Thymus (tissue), 14 donors: ENCODE measurements at places on chromosomes 3 and 15.
A peak's percentile ranks its signal among the peaks of the same experiment; 100 is the strongest.

DNA sequence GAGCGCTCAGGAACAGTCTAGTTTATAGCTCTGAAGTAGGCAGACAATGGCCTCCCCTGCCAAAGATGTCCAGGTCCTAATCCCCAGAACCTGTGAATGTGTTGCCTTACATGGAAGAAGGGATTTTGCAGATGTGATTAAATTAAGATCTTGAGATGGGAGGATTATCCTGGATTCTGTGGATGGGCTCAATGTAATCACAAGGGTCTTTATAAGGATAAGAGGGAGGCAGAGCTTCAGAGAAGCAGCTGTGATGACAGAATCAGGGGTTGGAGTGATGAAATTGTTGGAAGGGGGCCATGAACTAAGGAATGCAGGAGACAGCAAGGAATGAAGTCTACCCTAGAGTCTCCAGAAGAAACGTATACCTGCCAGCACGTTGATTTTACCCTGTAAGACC is 14.0 kb upstream of the GK5 start:
- no peak for DNase-seq

- DNase-seq, result no peak
Observed at GRCh38 chr3:98890181-98890835, 11.2 kb downstream of the DCBLD2 start.

- no peak for DNase-seq
Observed at GRCh38 chr15:90644952-90645725, 72.0 kb upstream of the BLM start.

GRCh38 chr3:130601442-130601971 is 84.5 kb downstream of the COL6A6 start:
- DNase-seq, result no peak

- DNase-seq, result no peak
Observed at GRCh38 chr3:47323431-47324277, 40.9 kb downstream of the KLHL18 start.

GRCh38 chr3:148881286-148881685 is 16.2 kb downstream of the CPA3 start:
- DNase-seq, result no peak

DNA sequence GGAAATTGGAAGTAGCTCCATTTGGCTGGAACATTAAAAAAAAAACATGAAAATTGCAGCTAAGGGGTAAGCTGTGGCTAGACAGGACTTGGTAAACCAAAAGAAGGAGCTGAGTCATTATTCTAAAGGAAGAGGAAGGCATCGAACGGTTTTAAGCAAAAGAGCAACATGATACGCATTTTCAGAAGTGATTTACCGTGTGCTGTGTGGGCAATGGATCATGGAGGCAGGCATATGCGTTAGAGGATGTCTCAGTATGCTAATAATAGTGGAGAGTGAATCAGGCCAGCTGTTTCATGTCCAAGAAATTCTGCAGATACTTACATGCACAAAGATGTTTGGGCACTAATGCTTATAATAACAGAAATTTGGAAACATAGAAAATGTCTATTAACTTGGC is 409.1 kb upstream of the ATP11B start:
- DNase-seq, result no peak

- no peak for DNase-seq
Observed at GRCh38 chr3:182621435-182622240, 171.7 kb upstream of the ATP11B start.

- peak; percentile 89 for DNase-seq
Observed at GRCh38 chr3:133490468-133491351, 82.8 kb upstream of the CDV3 start.

DNA sequence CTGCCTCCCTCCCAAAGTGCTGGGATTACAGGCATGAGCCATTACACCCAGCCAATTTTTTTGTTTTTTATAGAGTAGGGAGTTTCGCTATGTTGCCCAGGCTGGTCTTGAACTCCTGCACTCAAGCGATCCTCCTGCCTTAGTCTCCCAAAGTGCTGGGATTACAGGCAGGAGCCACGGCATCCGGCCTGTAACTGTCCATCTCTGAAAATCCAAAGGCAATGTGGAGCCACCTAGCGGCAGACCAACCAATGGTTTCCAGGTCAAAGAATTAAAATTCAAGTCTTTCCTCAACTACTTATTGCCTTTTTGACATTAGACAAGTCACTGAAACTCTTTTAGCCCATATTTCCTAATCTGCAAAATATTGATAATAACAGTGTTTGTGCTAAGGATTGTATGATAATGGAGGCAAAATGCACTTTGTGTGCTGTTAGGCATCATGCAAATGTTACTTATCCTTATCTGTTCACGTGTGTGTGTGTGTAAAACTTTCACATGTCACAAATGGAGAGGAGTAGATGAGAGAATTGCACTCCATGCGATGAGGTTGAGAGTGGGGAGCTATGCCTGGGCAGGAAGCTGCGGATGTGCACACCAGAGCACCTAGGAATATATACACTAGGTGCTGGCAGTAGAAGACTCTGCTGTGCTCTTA is 48.7 kb downstream of the COL8A1 start:
- peak; percentile 5 for DNase-seq

DNA sequence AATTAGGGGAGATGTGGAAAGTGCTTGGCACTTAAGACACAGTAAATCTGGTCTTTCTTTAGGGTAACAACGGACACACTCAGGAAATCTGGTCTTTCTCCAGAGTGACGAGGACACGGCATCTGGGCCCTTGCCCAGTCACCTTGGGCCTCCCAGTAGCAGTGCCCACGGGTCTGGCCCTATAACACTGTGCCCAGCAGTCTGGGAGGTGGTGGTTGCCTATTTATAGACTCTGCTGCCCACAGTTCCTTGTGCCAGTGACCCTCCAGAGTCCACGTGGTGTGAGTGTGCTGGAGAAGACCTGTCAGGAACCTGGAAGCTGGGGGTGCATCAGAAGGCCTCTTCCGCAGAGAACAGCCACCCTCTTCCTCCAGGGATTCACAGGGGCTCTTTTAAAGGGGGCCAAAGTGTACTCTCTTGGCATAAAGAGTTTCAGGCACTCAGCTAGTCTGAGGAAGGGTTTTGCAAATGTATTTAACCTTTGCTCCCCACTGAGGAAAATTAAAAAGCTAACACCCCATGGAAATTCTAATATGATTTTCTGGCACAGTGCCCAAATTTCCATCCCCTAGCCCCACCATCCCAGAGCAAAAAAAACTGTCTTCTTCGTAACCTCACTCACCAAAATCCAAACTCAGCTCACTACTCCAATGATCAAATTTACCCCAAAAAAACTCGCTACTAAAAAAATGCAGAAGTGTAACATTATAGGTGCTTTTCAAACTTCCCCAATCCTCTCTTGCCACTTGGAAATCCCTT is 15.4 kb downstream of the WNT5A start:
- no peak for DNase-seq

GRCh38 chr3:52786330-52787215 is 8.0 kb upstream of the ITIH3 start:
- no peak for DNase-seq

GRCh38 chr3:147369661-147370123 is 36.7 kb downstream of the ZIC4 start:
- DNase-seq, result no peak

DNA sequence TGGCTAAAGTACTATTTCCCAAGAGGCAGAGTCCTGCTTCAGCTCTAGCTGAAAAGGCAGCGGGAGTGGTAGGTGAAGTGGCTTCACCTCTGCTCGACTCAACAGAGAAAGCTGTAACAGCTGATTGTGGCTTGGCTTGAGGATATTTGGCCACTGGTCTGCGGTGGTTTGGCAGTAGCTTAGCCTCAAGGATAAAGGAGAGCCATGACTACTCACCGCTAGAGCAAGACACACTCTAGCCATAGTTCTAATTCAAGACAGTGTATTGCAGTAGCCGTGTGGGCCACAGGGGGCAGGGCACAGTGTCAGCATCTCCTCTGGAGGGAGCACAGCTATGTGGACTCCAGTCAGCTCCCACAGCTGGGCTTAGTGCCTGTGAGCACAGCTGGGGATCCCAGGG is 23.5 kb downstream of the TPRG1 start:
- DNase-seq, result no peak

DNA sequence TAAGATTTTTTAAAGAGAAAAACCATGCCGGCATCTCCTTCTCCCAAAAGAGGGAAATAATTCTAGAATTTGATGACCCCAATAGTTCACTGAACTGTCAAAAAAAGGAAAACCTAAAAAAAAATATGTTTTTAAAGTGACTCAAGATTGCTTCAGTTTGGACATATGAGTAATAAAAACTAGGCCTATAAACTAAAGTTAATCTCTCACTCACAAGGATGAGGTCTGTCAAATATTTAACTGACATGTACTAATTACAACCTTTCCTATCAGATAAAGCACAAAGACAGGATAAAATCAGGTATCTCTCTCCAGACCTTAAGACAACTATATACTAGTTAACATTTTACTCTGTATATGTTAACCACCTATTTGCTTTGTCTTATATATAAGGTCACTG is 231.9 kb downstream of the NSUN3 start:
- no peak for DNase-seq

- no peak for DNase-seq
Observed at GRCh38 chr3:52174896-52175295, 20.7 kb upstream of the POC1A start.

GRCh38 chr3:172125963-172126457 is 86.6 kb downstream of the FNDC3B start:
- DNase-seq, result no peak

DNA sequence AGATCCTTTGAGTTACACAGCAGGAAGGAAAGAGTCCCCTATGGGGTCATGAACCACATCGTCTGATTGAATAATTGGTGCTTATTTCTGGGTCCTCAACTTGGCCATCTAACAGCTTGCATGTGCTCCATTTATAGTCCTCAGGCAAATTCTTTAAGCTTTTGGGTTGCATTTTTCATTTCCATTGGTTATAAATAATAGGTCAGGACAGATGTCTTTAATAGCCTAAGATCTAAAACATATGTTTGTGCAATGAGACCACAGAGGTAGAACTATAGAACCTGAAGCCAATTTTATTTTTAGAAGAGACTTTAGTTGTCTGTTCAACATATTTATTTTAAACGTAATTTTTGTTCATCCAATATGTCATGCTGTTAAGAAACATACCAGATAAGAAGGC is 43.2 kb downstream of the CD200R1L start:
- DNase-seq, result no peak

DNA sequence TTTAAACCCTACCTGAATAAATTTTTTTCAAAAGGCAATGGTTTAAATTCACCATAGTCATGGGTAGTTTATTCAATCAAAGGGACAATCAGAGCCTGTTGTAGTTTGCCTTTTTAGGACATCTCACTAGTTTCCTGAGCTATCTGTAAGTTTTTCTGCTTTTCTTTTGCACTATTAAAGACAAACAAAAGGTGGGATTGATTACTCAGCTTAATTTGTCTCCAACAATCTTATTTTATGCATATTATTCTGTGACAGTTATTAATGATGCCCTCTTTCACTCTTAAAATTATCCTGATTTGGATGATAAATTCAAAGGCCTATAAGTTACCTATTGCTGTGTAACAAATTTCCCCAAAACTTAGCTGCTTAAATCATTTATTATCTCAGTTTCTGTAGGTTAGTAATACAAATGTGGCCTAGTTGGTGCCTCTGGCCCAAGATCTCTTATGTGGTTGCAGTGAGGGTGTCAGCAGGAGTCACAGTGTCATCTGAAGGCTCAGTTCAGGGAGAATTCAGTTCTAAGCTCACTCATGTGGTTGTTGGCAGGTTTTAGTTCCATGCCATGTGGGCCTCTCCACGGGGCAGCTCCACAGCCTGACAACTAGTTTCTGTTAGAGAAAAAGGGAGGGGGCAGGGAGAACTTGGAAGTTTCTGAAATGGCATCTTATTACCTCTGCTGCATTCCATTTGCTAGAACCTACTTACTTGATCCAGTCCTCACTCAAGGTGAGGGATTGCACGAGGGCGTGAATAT is 16.0 kb downstream of the ARMC8 start:
- no peak for DNase-seq

- DNase-seq, result no peak
Observed at GRCh38 chr15:49085696-49086459, 39.6 kb upstream of the SECISBP2L start.

GRCh38 chr15:27937851-27938250 is 161.3 kb downstream of the OCA2 start:
- no peak for DNase-seq

- no peak for DNase-seq
Observed at GRCh38 chr15:40927495-40927872, 1.7 kb upstream of the DLL4 start.

DNA sequence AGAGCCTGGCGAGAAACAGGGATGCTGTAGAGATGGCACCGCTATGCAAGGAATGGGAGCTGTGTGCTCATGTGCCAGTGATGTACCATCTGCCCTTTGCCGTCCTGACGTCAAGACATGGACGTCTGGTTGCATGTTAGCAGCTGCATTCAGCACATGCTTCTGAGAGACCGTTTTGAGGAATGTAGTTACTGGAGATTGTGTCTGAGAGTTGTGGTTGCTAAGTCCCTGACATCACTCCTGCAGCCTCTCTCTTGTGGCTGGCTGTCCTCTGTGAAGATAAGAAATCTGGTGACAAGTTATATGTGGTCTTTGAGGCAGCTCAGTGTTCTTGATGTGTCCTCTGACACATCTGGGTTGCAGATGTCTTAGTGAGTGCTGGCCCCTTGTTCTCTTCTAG is 165.1 kb downstream of the APBA2 start:
- peak; percentile 57 for DNase-seq

GRCh38 chr15:70278644-70279043 is 180.9 kb upstream of the TLE3 start:
- DNase-seq, result no peak

DNA sequence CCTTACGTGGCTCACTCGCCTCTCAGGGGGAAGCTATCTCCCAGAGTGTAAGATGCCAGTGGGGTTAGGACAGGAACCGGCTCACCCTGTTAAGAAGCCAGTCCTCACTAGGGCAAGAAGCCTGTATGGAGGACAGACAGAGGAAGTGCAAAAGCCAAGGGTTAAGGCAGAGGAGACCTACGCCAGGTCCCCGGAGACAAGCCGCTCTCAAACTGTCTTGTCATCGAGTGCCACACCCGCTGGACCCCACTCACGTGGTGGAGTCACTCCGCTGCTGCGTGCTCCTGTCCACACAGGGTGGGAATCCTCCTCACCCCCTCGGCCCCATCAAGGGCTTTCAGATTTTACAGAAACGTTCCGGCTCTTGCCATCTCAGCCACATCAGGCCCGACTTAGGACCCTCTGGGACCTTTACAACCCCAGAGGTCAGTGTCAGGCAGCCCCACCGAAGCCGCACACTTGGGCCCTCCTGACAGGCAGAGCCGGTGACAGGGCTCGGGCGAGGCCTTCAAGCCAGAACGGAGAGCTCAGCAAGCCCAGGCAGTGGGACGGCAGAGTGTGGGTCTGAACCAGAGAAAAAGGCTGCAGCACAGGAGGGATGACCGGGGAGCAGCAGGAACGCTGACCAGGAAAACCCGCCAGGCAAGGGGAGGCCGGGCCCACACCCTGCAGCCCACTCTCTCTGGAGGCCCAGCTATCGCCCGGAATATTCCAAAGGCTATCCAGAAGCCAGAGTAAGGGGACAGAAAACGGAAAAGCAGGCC is 61.7 kb downstream of the XXYLT1 start:
- DNase-seq, result no peak

DNA sequence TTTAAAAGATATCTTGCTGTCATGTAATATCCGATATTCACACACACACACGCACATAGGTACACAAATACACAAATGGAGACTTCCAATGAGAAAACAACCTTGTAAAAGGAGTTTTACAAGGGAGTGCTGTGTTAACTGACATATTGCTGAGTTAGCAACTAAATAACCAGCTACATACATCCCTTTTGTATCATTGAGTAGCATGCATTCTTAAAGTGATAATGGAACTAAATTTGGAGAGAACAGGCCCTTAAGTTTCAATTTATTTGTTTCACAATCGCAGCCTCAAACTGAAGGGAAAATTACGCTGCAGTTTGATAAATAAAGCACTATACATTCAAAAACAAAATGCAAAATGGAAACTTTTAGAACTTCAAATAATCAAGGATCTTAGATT is 1046.0 kb upstream of the NR2F2 start:
- no peak for DNase-seq

GRCh38 chr3:120985242-120985641 is 77.2 kb downstream of the STXBP5L start:
- no peak for DNase-seq
